Smooth muscle cell of the umbilical artery (primary cell): ENCODE measurements at places on chromosomes 7 and 10. TPM values are rescaled to one million over a fixed set of nuclear protein-coding genes. Genes with fewer than 3 reads are reported as not detected.

Gene WDR86
- 8.6 TPM in 1 of 2 replicates, not detected in the other for total RNA-seq

Gene UPK3B
- under 0.01 TPM in 1 of 2 replicates, not detected in the other for total RNA-seq

Gene INHBA
- total RNA-seq: 195 and 257 TPM in 2 replicates

Gene AHR
- total RNA-seq: 38.0 and 82.5 TPM in 2 replicates

Gene LIPK
- total RNA-seq: not detected in 2 replicates
